ENCODE measurements at places on chromosomes 13 and 19.

- H3K27me3 ChIP-seq: peaks cover 17% of the 10 kb centered on the region
- H3K36me3 ChIP-seq: no peaks in the 10 kb centered on the region
- DNase-seq: peak; percentile 25
- no peaks in the 10 kb centered on the region for H3K4me1 ChIP-seq
- H3K27ac ChIP-seq: no peak overlapping the region
Measured at GRCh38 chr19:34838248-34838647, 65.2 kb upstream of the ZNF599 start.

DNA sequence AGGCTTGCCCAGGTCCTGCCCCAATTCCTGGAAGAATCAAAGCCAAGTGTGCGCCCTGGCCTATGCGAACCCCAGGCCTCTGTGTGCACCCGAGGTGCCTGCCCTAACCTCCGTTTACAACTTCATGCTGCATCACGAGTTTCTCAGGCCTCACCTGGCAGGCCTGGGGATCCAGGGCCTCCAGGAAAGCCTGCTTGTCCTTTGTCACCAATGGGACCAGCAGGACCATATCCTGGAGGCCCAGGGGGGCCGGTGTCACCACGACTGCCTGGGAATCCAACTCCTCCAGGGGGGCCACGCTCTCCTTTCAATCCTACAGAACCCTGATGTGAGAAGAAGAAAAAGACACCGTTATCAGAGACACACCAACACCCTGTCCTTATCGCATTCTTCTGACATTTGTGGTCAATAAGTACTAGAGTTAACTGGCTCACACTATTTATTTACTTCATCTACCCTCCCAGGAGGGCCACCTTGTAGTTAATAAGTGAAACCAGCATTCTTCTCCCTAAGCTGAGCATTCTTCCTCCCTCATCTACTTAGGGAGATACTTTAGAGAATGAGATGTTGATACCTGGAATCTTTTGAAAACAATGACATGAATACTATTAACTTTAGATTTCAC lies 120.6 kb downstream of the COL4A1 start:
- no peaks in the 10 kb centered on the region for H3K27me3 ChIP-seq
- peaks cover 28% of the 10 kb centered on the region for H3K4me1 ChIP-seq
- peak overlapping the region; percentile 90 for H3K27ac ChIP-seq
- H3K36me3 ChIP-seq: peaks cover 7% of the 10 kb centered on the region
- no peak overlapping the region for H3K4me3 ChIP-seq
- no peak for DNase-seq

GRCh38 chr13:47281991-47282390 lies 385.1 kb upstream of the HTR2A start:
- H3K27me3 ChIP-seq: no peaks in the 10 kb centered on the region
- H3K4me1 ChIP-seq: no peaks in the 10 kb centered on the region
- H3K36me3 ChIP-seq: no peaks in the 10 kb centered on the region
- DNase-seq: no peak

- no peak overlapping the region for H3K4me3 ChIP-seq
- H3K4me1 ChIP-seq: no peaks in the 10 kb centered on the region
- no peaks in the 10 kb centered on the region for H3K36me3 ChIP-seq
- no peak for DNase-seq
- H3K27me3 ChIP-seq: no peaks in the 10 kb centered on the region
Measured at GRCh38 chr19:51333836-51334460, 8.0 kb downstream of the VSIG10L start.

DNA sequence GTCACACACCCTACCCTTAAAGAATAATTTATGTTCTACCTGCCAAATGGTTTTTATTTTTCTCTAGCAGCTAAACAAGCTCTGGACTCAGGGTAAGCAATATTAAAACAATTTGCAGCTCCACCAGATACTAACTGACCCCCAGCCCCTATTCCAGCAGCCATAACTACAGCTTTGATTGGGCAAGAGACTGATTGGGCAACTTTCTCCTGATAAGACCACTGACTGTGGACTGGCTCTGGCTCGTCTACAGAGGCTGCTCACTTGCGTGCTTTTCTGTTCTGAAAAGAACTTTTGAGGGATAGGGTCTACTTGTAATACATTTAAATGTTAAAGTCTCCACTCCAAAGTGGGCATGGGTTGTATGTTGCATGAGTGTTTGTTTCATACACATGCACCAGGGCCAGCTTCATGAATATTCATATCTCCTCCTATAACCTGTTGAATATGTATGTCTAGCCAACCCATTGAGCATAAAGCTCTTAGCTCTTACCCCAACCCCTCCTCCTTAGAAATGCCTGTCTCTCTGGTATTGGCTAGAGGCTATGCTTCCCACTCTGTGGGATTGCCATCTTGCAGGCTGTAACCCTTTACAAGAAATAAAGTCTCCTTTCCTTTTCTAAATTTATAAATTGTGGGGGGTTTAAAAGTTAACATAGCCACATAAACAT lies 19.9 kb downstream of the OR7A5 start:
- H3K27ac ChIP-seq: no peak overlapping the region
- no peaks in the 10 kb centered on the region for H3K27me3 ChIP-seq
- H3K4me1 ChIP-seq: no peaks in the 10 kb centered on the region
- H3K36me3 ChIP-seq: no peaks in the 10 kb centered on the region
- DNase-seq: no peak
- H3K4me3 ChIP-seq: no peak overlapping the region

GRCh38 chr19:3149526-3150505 lies 14.0 kb downstream of the GNA15 start:
- no peaks in the 10 kb centered on the region for H3K27me3 ChIP-seq
- no peak overlapping the region for H3K27ac ChIP-seq
- H3K36me3 ChIP-seq: no peaks in the 10 kb centered on the region
- DNase-seq: no peak
